ENCODE measurements at places on chromosomes 6 and 20.

GRCh38 chr6:137766596-137767370, 100.3 kb upstream of the TNFAIP3 start:
- no peak for DNase-seq

- no peak for DNase-seq
These were observed 44.3 kb downstream of the FOXC1 start for GRCh38 chr6:1654054-1654453.

GRCh38 chr6:168990019-168990751, 263.5 kb downstream of the THBS2 start:
- no peak for DNase-seq

DNA sequence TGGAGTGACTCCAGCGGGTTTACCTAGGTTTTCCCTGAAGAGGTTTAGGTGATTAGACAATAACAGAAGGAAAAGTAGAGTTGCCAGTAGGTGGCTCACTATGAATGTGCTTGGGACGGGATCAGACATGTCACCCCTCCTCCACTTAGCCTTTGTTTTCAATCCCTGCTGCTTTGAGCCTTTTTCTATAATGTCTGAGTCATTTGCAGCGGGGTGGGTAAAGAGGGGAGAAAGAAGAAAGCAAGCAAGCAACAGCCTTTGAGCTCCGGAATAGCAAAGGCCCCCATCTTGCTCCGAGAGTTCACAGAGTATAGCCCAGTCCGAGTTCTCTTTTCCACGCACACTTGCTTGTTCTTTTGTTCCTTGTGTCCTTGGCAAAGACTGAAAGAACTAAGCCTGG, 129.1 kb downstream of the PACRG start:
- no peak for DNase-seq

GRCh38 chr6:43814865-43815264, 44.9 kb downstream of the VEGFA start:
- no peak for DNase-seq

DNA sequence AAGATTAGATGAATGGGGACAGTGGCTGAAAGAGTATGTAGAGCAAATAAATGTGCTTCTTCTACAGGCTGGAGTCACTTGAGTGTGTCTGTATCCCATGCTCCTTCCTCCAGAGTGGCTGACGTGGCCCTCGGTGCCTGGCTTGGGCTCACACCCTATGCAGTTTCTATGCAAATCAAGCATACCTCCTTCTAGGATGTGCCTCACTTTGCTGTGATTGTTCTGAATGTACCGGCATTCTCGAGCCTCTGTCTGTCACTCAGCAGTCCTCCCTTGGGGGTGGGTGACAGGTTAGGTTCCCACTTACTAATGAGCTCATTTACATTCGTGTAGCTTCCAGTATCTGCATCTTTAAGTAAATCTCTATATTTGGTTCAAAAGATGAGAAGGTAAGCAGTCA, 55.1 kb upstream of the HDDC2 start:
- DNase-seq: no peak

DNA sequence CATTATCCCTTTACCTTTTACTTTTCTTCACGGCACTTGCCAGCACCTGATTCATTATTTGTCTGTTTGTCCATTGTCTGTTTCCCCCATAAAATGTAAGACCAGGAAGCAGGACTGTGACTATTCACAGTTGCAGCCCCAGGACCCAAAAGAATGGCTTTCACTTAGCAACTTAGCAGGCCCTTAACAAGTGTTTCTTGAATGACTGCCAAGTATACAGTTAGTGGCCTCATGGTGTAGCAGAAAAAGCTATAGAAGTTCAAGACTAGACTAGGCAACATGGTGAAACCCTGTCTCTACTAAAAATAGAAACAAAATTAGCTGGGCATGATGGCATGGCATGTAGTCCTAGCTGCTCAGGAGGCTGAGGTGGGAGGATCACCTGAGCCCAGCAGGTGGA, 4.3 kb downstream of the SLC26A8 start:
- DNase-seq: no peak

DNA sequence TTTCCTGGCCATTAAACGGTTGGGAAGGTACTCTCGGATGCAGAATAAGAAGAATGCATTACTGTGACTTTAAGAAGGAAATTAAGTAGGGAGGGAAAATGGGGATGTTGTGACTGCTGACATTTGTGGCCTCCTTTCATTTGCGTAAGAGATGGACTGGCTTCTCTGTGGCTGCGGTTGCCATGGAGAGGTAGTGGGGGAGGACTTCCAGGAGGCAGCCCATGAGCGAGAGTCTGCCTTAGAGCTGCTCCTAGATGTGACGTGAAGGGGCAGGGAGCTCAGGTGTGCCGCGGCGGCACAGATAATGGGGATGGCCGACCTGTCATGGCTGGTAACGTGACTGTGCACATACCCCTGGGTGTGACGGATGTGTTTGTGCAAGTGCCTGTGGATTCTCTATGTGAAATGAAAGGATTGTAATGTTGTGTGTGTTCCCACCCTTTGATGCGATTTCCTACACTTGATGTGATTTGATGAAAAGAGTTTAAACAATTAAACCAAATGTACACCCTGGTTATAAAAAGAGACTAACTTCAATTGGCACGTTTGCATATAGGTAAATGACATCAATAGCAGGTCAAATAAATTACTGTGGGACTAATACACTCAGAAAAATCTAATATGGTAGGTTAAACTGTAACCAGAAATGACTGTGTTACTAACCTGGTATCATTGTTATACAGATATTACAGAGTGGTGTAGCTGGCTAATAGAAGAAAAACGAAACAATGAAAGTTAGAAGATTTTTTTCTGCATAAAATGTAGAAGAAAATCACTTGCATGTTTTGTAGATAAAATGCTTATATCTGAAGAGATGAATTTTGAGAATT, 48.9 kb downstream of the HIVEP1 start:
- no peak for DNase-seq

- DNase-seq: no peak
These were observed 106.1 kb upstream of the CITED2 start for GRCh38 chr6:139480356-139481165.

- no peak for DNase-seq
These were observed 2.4 kb downstream of the BAK1 start for GRCh38 chr6:33577718-33578117.

DNA sequence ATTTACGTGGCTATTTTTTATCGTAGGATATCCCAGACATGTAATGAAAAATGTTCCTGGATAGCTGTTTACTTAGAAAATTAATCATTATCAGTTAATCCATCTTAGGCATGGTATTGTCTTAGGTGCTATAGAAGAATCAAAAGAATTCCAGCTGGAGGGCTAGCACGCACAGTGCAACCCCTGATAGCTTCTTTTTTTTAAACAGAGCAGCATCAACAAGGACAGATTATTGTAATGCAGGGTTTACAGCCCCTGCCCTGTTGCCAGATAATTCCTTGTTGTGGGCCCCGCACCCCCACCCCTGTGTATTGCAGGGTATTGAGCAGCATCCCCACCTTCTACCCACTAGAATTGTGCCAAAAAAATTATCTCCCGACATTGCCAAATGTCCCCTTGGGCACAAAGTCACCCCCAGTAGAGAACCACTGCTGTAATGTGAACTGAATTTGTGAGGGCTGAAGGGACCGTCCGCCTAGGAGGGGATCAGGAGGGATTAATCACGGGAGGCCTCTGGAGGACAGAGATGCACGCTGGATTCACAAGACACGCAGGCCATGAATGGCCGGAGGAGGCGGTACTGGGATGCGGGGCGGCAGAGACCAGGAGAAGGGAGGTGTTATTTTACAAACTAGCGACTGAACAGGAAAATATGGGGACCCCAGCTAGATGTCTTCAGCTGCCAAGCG, 174.6 kb downstream of the ZDHHC14 start:
- DNase-seq: no peak

- DNase-seq: no peak
These were observed 98.9 kb downstream of the IRF4 start for GRCh38 chr6:490251-491037.

DNA sequence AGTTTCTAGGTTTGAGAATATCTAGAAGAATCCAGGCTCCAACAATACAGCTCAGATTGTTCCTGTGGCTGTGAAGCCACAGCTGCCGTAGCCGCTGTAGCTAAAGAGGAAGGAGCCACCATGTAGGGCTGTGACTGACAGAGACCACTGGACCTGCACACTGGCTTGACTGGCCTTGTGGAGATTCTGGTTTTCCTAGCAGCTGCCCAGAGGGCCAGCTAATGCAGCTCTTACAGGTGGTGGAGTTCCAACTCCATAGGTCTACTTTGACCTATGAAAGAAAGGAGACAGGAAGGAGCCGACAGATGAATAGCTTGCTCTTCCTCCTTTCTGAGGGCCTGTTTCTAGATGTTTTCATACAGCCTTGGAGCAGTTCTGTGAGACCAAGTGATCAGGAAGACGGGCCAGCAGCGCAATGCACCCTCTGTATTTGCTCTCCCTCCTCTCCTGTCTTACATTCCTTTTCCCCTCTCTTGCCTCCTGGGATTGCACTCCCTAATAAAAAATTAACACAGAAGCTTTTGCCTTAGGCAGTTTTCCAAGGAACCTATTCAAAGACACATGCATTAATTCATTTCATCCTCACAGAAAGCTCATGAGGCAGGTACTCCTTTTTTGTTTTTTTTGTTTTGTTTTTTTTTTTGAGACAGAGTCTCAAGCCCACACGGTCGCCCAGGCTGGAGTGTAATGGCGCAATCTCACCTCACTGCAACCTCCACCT, 51.8 kb upstream of the MYB start:
- no peak for DNase-seq

- no peak for DNase-seq
These were observed 178.0 kb downstream of the ATXN1 start for GRCh38 chr6:16583144-16583762.

GRCh38 chr6:64217721-64218620, 582.4 kb downstream of the PHF3 start:
- no peak for DNase-seq

DNA sequence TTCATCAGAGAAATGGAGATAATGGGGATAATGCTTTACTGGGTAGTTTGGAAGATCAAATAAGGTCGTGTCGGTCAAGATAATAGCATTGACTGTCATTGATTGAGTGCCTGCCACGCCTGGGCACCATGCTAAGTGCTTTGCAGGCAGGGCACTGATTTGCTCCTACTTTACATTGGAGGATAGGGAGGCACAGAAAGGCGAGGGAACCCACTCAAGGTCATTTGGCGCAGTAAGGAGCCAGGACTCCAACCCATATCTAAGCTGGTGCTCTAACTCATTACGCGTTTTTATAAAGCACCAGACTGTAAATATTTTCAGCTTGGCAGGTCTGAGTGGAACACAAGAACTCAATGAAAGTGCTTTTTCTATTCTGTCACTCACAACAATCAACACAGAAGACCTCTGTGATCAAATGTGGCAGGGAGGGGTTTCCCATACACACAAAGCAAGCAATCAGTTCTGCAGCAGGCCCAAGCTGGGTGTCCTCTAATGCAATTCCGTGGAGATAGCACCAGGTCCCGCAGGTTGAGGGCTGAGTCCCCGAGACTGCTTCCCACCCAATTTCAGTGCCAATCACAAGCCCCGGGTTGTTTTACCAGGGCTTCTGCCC, 373.6 kb downstream of the CDH26 start:
- no peak for DNase-seq

DNA sequence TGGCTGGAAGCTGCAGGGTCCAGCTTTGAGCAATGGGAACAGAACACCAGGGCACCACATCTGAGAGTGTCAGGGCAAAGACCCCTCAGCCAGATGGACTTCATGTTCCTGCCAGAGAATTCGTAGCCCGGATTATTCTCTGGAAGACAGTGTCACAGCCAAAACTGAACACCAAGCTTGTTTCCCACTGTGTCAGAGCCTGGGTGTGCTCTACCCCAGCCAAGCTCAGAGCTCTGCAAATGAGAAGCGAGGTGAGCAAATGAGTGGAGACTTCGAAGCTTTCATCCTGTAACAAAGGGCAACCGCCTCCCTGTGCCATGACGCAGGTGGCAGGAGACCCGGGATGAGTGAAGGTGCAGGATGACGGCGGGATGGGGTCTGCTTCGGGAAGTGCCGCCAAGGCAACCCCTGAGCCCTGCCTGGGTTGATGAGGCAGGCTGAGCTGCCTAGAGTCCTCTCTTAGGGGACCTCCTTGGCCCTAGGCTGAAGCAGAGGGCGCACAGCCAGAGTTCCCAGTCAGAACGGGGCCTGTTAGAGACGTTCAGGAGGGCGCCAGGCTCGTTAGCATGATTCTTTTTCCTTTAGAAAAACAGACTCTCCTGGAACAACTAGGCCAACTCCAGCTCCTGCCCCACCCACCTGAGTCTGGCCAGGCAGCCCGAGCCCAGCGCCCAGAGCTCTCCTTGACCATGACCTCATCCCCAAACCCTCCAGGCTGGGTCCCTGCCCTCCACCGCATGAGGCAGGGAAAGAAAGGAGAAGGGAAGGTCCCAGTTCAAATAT, 187.7 kb downstream of the SOD2 start:
- DNase-seq: no peak

GRCh38 chr6:119339941-119340456, 9.6 kb downstream of the MAN1A1 start:
- no peak for DNase-seq

- no peak for DNase-seq
These were observed 5.1 kb downstream of the BTN2A2 start for GRCh38 chr6:26388014-26388413.

- no peak for DNase-seq
These were observed 57.9 kb downstream of the SYNJ2 start for GRCh38 chr6:158039571-158040050.

DNA sequence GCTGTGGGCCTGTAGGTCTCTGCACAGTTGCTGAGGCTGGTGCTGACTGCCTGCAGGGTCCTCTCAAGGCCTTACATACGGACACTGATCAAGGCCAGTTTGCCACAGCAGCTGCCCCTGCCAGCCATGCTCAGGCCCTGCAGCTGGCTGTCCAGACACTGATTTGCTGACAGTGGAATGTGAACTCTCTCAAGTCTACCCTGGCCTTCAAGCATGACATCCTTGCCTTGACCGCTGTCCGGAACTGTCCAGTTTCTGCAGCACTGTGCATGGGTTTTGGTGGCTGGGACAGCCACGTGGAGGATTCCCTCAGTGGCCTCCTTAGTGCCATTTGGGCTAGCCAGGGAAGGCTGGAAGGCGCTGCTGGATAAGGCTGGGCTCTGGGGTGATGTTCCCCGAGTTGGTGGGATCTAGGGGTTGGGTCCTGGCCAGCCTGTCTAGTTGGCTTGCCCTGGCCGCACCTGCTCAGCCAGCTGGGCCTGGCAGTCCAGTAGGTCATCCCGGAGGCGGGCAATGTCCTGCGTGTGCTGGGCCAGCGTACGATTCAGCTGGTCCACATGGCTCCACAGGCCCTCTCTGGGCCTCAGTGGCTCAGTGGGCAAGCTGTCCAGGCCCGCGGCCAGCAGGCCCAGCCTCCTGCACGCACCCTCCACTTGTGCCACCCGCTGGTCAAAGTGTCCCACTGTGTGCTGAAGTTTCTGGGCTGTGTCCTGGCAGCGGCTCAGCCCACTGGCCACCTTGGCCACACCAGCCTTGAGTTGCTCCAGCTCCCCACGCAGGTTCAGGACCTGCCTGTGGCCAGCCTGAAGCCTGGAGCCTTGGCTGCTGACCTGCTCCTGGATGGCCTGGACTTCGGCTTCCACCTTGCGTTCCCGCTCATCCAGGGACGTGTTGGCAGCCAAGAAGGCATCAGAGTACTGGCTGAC, 5.5 kb downstream of the EMILIN3 start:
- no peak for DNase-seq

DNA sequence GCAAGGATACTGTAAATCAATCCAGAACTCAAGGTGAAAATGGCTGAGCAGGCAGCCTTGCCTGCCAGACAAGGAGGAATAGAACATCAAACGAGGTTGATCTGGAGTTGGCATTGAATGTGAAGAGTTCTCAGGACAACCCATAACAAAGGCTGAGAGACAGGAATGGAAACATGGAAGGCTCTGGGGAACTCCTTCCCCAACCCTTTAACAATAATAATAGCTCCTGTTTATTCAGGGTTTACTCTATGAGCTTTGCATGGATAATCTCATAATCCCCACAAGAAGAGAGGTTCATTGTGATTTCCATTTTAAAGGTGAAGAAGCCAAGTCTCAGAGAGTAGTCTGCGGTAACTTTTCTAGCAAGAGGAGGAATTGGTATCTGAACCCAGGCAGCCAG, 151.7 kb downstream of the SOD2 start:
- DNase-seq: no peak

Data from activated CD8-positive, alpha-beta memory T cell treated with anti-CD3 and anti-CD28 coated beads for 48 hours (primary cell).